ENCODE measurements at places on chromosomes 11 and 22.

GRCh38 chr11:119590651-119591351 is 138.2 kb downstream of the NECTIN1 start:
- DNase-seq: peak; percentile 37

DNA sequence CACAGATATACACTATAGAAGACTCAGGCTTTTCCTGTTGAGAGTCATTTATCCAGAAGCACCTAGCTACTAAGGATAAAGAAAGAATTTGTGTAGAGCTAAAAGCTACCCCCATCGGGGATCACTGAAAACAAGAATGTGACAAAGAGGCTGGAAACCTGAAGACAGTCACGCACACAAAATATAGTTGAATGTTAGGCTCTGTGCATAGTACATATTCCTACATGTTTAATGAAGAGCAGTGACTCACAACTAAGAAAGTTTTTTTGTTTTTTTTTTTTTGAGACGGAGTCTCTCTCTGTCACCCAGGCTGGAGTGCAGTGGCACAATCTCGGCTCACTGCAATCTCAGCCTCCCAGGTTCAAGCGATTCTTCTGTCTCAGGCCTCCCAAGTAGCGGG is 8.4 kb downstream of the OR10V1 start:
- no peak for DNase-seq

GRCh38 chr11:111359223-111360149 is 19.6 kb downstream of the POU2AF1 start:
- DNase-seq: no peak

DNA sequence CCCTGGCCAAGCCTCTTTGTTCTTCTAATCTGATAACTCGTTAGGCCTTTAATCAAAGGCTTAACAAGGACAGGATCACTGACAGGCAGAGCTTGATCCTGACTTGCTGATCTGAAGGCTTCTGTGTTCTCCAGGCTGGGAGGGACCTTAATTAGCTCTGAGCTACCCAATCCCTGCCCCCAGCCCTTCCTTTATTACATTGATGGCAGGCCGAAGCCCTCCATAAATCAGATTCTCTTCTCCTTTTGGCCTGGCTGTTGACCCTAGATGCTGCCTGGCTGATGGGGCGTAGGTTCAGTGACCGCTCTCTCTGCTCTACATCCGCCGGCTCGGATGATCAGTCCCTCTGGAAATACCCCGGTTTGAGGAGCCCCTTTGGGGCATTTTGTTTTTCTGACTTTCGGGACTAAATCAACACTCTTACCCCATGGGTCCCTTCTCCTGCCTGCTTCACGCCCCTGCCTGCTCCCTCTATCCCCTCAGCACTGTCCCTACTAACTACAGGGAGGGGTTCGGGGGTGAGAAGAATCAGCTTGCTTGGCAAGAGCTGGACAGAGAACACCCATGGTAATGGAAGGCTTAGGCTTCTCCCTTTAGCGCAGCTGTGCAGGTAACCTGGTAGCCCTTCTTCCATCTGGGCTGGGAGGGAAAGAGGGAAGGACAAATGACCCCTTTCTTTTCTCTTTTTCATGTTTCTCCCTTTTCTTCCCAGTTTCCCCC is 10.0 kb upstream of the RRM1 start:
- no peak for DNase-seq

DNA sequence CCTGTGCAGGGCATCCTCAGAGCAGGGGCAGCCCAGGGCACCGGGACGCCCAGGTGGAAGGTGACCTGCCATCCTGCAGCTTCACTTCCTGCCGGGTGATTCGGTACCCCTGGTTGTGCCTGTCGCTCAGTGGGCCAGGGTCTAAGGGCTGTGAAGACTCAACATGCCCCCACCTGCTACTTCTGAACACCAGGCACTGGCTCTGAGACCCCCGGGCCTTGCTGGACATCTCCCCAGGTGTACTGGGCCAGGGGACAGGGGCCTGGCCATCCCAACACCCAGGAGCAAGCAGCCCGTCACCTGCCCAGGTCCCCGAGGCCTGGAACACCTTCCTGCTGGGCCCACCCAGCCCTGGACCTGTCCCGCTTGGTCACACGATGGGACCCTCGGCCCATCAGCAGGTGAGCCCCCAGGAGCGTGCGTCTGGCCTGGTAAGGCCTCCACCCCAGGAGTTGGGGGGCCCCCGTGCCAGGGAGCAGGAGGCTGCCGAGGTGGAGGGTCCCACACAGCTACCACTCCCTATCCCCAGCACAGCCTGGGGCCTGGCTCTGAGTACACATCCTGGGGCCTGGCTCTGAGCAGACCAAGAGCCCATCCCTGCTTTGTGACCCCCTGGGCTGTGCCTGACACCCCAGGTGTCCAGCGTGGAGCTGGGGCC is 3.9 kb upstream of the MUC5B start:
- DNase-seq: no peak

DNA sequence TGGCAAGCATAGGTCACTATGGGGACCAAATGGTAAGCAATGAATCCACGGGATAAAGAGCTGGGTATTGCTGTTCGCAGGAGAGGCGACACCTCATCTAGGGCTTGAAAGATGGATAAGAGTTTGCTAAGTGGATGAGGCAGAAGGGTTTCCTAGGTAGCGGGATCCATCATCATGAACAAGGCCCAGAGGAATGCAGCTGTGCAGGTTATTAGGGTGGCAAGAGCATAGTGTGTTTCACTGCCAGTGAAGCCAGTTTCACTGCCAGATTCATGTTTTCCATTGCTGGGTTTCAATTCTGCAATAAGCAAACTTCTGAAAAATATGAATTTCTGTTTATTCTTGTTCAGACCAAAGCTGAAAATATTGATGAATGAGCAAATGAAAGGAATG is 27.2 kb downstream of the WEE1 start:
- DNase-seq: no peak
